ENCODE measurements at places on chromosomes 1 and 21.

DNA sequence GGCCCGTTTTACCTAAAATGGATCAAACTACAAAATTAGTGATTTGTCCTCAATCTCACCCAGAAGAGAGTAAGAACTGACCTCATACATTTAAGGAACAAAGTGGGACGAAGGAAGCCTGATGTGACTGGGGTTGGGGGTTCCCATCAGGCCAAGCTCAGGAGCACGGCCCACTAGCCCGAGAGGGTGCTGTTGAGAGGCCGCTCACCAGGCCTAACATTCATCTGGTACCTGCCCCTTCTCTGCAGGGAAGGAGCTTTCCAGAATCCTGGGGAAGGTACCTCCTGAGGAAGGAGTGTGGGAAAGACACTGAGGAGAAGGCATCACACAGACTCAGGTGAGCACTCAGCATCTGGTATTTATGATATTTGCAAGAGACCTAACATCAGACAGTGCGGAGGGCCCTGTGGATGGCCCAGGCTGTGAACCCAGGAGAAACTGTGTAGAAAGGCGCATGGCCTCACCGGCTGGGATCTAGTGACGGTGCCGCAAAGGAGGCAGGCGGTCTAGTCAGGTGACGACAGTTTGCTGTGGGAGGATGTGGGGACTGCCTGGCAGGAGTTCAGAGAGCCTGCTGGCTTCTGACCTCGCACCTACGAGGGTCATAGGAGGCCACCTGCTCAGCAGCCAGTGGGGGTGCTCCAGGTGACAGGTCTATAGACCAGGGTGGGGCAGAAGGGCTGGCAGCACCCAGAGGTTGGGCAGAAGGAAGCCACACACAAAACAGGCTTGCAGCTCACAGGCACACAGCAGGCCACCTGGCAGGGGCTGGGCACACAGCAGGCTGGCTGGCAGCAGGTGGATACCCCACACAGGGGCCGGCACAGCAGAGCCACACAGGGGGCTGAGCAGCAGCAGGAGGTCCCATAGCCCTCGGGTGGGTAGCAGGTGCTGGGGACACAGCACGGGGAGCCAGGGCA, 543 bp downstream of the KRTAP12-4 start:
- DNase-seq, result no peak

DNA sequence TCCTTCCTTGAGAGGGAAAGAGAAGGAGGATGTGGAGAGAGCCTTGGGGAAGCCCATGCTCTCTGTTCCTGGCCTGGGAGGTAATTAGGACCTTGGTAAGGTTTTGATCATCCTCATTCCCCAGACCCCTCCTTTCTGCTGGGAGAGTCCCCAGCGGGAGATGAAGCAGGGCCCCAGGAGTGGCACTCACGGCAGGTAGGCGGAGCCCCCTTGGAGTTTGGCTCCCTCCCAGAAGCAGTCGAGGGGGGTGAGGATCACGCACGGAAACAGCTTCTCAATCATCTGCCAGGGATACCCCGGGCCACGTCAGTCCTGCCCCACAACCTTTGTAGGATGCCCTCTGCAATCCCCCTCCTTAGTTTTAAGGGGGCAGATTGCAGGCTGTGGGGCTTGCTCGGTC, 11.5 kb downstream of the PTCH2 start:
- no peak for DNase-seq

GRCh38 chr1:227318016-227318852, at the start of gene CDC42BPA:
CDC42BPA (minus strand) TSS chr1:227318492; CDS start chr1:227317182, 1,310 bp downstream.
- DNase-seq, result no peak

- no peak for DNase-seq
Measured at GRCh38 chr21:46100906-46101305, 3.0 kb downstream of the COL6A2 start.

DNA sequence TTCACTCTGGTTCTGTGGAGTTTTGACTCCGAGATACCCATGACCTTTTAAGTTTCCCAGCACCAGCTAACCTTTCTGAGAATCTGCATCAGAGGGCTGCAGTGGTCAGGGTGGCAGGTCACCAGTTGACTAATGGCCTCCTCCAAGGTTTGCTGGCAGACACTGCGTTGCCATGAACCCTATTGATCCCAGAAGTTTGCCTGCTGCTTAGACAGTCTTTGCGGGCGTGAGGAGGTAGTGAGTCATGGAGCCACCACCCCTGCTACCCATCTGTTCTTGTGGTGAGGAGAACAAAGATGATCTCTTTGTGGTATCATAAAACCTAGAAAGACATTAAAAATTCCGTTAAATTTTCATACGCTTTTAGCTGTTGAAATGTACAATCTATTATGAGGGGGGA, 180.4 kb downstream of the FGGY start:
- DNase-seq, result no peak

DNA sequence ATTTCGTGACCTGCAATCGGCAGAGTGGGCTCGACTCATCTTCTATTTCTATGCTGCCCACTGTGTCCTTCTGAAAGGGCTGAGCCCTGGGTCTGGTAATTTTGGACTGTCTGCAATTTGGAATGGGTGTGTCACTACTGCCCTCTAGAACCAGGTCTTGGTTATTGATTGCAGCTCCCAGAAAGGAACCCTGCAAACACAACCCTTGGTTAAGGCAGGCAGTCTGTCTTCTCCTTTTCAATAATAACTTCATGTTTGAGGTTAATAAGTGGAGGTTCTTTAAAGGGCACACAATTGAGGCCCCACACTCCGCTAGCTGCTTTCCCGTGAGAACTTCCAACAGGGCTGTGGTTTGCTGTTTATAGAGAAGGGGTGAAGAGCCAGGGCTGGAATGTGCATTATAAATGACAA, 79.9 kb upstream of the LYST start:
- no peak for DNase-seq

- no peak for DNase-seq
Measured at GRCh38 chr1:67729872-67730271, 44.9 kb downstream of the GADD45A start.

- DNase-seq, result no peak
Measured at GRCh38 chr1:6183520-6183989, 3.4 kb upstream of the CHD5 start.

Measured in cortex of kidney (tissue), 1 donor.